Stimulated activated CD8-positive, alpha-beta memory T cell treated with anti-CD3 and anti-CD28 coated beads, Interleukin-7, amount 100 ng/mL, for 1 hour (primary cell): ENCODE measurements at places on chromosomes 5 and 9.

DNA sequence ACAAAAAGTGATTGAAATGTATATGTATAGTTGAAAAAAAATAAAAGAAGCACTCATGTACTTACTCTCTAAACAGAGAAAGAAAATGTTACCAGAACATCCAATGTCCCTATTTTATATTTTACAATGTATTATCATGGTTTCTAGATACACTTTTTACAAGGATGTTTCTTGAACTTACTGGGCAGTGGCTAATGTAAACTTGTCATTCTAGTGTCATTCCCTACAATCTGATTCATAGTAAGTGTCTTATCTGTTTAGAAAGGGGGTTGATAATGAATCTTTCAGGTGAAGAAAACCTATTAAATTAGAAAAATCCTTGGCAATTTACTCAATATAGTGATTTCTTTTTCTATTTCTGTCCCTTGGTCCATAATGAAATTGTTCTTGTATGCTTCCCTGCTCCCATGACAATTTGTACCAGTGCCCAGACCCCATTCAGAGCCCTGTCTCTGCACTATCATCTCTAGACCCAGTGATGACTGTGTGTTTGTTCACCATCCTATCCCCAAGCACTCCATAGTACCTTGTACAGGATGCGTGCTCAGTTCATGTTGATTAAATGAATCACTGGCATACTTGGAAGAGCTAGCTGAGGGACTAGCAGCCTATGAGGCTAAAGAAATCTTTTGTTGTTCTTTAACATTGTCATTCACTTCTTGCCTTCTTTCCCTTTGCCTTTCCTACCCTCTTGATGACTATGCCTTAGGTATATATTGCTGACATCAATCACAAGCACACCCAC lies 101.2 kb downstream of the HMHB1 start:
- no peak for DNase-seq

- DNase-seq: no peak
Measured at GRCh38 chr9:106707738-106708474, 155.1 kb upstream of the ZNF462 start.

- DNase-seq: no peak
Measured at GRCh38 chr9:106478727-106479126, 384.2 kb upstream of the ZNF462 start.

- DNase-seq: no peak
Measured at GRCh38 chr9:35035851-35036701, 36.3 kb downstream of the VCP start.

- DNase-seq: no peak
Measured at GRCh38 chr5:118439831-118440230, 548.5 kb downstream of the DTWD2 start.

DNA sequence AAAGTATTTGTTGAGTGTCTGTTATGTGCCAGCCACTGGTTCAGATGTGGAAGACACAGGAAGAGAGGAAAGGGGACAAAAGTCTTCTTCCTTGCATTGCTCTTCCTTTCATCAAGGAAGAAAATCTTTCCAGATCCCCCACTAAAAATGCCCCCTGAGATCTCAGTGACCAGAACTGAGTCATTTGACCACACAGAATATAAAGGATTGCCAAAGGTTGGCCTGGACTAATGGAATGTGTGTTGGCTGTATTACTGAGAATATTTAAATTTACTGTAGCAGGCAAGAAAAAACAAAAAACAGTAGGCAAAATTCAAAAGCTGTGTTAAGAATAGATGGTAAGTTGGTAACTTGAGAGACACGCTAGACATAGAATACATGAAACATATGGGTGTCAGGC lies 10.0 kb upstream of the SEPTIN8 start:
- DNase-seq: no peak

DNA sequence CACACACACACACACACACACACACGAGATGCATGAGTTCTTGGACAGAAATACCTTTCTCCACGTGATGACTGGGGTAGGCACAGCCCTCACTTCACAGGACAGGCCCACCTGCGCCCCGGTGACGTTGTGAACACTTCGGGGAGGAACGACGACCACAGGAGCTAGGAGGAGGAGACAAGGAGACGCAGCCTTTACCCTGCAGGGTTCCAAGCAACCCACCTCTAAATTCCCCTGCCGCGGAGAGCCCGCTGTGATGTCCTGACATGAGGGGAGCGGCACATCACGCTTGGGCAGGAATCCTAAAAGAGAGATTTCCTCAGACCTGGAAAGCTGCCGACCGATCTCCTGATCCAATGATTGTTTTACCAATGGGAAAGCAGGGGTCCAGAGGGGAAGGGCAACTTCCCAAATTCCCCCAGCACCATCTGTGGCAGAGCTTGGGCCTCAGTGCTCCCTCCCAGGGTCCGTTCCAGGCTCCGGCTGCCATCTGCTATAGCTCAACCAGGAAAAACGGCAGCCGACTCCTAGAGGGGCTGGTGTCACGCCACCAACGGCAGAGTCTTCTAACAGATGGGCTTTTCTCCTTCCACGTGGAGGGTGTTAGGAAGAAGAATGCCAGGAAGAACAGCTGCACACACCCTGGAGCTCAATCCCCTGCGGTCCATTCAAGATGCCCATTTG lies 10.1 kb downstream of the IGFBPL1 start:
- DNase-seq: no peak

DNA sequence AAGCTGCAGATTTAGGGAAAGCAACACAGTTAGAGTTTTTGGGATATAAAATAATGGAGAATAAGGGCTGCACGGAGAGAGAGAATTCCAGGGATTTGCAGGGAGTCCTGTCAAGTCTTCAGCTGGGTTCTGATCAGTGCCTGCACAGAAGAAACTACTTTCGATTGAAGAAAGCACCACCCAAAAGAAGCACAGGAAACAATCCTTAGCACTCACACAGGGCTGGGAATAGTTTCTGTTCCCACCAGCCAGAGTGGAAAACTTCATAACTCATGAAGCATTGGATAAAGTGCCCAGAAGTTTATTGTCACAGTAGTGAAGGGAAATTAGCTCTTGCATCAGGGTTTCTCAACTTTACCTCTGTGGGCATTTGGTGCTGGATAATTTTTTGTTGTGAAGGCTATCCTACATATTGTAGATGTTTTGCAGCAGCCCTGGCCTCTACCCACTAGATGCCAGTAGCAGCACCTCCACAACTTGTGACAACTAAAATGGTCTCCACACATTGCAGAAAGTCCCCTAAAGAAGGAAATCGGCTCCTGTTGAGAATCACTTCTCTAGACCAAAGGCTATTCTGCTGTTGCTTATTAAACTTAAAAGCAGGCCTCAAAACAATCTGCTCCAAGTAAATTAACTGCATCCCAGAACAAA lies 71.0 kb upstream of the FAM120A start:
- DNase-seq: no peak

DNA sequence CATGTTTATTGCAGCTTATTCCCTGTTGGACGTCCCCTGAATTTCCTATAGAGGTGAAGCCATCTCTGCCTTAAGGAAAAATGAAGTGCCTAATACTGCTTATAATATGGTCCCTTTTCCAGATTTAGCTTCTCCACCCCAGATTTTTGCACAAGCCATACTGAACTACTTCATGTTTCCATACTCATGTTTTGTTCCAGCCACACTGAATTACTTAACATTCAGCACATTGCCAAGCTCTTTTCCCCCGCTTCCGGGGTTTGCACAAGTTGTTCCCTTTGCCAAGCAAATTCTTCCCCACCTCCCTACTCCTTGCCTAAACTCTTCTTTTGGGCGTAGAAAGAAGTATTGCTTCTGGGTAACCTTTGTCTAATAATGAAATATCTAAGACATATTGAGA lies 1.7 kb upstream of the CNTRL start:
- DNase-seq: no peak

DNA sequence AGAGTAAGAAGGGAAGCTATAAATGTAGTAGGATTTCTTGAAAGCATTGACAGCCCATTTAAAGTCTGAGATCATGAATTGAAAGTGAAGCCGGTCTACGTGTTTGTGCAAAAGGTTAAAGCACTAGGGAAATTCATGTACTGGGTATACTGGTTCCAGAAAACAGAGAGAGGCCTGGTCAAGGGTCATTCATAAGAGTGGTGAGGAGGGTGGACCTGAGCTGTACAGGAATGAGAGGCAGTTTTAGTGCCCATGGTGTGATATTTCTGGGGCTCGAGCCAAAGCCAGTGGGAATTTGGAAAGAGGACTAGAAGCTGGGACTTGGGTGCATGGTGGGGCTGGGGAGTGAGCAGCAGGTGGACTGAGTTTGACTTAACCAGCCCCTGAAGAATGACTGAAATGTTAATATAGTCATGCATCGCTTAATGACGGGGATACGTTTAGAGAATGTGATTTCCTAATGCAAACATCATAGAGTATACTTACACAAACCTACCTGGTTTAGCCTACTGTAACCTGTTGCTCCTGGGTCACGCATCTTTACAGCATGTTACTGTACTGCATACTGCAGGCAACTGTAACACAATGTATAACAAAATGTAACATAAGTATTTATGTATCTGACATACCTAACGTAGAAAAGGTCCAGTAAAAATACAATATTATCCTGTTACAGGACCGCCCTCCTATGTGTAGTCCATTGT lies 173.0 kb downstream of the MAST4 start:
- no peak for DNase-seq

- no peak for DNase-seq
Measured at GRCh38 chr9:110758201-110758600, 89.6 kb downstream of the MUSK start.

- DNase-seq: no peak
Measured at GRCh38 chr5:178337334-178337741, 104.7 kb upstream of the PHYKPL start.

DNA sequence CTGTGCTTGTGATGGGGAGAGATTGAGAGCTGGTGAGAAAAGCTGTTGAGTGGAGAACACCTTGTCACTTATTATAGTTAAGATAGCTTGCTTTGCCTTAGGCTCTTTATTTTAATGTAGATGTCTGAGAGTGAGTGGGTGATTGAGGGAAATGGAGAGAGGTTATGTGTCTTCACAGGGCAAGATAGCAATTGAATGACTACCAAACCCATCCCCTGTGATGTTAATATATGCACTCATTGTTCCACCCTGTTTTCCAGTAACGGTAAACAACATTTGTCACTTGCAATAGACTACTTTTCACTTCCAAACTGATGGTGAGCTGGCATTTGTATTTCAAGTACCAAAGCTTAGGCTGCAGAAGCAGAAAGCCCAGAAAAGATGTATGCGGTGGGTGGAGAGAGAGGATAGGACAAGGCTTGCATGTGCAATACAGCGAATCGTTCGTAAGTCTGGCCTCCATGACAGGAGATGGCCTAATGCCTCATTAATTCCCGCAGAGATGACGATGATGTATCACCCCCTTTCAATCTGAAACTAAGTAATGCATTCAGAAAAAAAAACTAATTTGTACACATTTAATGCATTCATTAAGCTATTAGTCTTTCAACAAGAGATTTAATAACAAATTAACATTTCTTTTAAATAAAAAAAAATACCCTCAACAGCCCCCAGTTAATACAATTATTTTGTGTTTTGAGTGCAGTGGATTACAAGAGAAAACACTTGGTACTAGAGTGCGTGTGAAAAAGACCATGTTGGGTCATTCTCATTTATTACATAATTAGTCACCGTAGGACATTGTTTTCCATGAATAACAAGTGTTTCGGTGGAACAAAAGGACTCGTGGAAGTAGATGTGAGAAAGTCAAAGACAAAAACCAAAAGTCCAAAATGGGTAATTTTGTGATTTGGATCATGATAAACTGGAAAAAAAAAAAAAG lies 699.0 kb downstream of the BRINP1 start:
- DNase-seq: no peak

GRCh38 chr5:171246231-171246630 lies 62.8 kb upstream of the TLX3 start:
- DNase-seq: no peak

GRCh38 chr9:121532881-121533280 lies 33.2 kb upstream of the GGTA1 start:
- no peak for DNase-seq

- no peak for DNase-seq
Measured at GRCh38 chr5:98514215-98514614, 259.2 kb upstream of the RGMB start.

DNA sequence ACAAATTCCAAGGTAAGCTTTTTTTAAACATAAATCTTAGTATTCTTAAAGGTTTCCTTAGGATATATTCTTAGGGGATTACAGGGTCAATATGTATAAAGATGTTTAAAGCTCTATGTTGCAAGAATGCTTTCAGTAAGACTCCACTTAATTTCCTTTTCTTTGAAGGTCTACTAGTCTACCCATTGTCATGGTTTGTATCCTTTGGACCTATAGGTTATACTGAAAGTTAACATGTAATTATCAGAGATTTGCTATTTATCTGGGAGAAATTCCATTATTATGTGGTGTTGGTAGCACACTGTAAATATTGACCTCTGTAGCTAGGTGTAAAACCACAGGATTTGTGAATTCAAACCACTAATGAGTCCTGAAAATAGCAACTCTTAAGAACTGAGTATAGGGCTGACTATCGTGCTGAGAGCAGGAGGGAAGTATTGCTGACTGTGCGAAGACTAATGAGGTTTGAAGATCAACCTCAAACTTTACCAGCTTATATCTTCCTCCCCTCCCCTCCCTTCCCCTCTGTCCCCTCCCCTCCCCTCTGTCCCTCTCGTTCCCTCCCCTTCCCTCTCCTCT lies 85.6 kb downstream of the GADD45G start:
- no peak for DNase-seq

DNA sequence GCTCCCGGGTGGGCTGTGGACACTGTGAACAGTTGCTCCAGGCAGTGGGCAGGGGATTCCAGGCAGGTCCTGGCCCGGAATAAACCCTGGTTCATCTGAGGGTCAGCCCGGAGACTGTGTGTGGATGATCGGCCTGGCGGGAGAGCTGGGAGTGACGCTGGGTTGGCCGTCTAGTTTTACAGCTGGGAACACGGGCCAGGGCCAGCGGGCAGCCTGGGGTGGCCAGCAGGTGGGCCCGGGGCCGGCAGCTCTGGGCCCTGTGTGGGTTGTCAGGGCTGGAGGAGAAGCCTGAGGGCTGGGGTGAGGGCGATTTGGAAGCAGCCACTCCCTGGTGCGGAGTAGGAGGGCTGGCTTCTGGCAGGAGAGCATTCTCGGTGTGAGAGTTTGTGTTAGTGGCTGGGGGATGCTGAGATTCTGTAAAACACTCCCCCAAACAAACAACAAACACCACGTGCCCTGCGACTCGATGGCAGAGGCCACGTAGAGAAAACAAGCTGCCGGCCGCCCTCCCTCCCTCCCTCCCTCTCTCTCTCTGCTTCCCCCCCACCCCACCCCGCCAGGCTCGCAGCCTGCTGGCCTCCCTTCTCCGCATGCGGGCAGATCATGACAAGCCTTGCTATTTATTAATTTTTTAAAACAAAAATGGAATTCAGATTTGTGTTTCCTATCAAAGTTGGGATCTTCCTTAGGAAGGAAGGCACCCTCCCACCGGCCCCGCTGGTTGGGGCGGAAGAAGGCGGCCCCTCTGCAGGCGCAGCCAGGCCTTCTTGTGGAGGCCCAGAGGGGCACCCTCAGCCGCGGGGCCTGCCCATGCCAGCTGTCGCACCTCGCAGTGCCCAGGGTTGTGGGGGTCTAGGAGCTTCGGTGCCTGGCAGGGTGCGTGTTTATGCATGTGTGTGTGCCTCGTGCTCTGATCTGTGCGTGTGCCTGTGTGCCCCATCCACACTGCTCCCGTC lies 49.5 kb downstream of the RXRA start:
- no peak for DNase-seq
